ENCODE measurements at places on chromosomes 12 and 14. TPM values are rescaled to one million over a fixed set of nuclear protein-coding genes. Genes with fewer than 3 reads are reported as not detected.

- peak; percentile 63 for DNase-seq
Observed at GRCh38 chr14:75401361-75401760, 26.5 kb upstream of the JDP2 start.

- peak; percentile 95 for DNase-seq
Observed at GRCh38 chr12:53054112-53054878, 4.4 kb downstream of the TNS2 start.

- no peak for DNase-seq
Observed at GRCh38 chr14:104512061-104512460, 67.5 kb upstream of the C14orf180 start.

- no peak for DNase-seq
Observed at GRCh38 chr14:89392181-89392580, 24.9 kb downstream of the FOXN3 start.

DNA sequence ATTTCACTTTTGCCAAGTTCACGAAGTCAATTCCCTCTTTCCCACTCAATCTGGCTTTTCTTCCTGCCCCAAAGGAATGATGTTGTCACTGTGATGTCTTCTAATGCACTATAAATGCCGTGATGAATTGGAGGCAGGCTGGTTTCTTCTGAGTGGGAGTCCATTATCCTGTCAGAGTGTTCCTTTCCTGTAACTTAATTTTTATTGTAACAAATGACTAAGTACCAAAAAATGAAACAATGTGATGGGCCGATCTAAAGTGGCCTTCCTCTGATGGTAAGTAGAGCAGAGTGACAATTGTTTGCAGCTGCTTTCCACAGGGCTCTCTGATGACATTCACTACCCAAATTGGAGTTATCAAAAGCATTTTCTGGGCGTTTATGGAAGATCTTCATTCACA, 22.2 kb downstream of the TMEM30B start:
- DNase-seq, result no peak

EIF2S3B gene
- total RNA-seq, result 0.35 TPM

ACRBP gene
- total RNA-seq, result 0.51 TPM

KLRC4 gene
- total RNA-seq, result not detected

DNA sequence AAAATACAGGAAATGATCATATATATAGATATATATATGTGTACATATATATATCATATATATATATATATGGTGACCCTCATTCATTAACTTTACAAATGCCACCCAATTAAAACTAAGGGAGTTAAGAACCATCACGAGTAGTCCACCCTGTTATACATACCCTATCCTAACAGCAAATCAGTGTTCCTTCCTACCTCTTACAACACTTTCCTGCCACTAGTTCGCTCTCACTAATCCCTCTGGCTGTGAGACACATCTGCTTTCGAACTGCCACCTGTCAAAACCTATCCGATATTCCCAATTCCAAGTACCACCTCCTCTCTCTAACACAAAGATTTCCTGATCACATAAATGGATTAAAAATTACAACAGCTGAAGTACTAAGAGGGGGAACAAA, 100.5 kb downstream of the EEA1 start:
- DNase-seq, result no peak

Measured in Right ventricle myocardium superior (tissue), 1 donor.